ENCODE measurements at places on chromosomes 11 and 22.

DNA sequence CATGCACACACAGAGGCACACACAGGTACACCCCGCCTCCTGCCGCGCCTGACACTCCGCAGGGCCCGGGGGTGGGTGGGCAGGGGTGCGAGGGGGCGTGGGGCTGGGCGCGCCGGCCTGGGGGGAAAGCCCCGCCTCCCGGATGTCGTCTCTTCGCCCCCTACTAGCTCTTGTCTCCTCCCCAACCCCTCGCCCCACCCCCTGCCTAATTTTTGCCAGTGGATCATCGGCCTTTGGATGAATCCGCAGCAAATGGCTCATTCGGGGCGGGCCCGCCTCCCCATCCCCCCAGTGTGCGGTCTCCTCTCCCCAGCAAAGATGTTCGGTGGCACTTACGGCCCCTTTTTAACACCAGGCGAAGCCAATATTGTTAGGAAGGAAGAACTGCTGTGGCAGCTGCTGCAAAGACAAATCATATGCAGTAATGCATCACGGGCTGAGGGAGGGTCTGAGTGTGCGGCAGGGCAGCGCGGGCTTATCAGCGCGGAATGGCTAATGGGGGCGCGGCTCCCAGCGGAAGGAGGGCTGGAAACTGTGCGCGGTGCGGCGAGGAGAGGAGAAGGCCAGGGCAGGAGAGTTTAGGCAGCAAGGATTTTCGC is 13.4 kb upstream of the NECTIN1 start:
- DNase-seq, result no peak

GRCh38 chr22:46432164-46433068 is 96.9 kb downstream of the TRMU start:
- no peak for DNase-seq

- DNase-seq, result no peak
Measured at GRCh38 chr11:12467610-12468009, 90.2 kb downstream of the PARVA start.

DNA sequence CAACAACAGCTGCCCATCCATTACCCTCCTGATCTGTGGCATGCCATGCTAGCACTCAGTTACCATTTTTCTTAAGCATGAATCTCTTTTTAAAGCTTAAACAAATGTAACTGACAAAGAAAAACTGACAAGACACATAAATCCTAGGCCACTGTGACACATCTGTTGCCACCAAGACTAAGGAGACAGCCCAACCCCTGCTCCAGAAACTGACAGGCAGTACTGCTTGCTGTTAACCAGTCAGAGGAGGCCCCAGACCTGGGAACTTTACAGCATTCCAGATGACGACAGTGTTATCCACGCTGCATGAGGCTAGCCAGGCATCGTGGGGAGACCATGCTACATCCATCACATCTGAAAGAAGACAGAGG is 33.8 kb downstream of the HIRA start:
- no peak for DNase-seq

Data from iris pigment epithelial cell (primary cell).